ENCODE measurements at places on chromosomes 2 and 18.

DNA sequence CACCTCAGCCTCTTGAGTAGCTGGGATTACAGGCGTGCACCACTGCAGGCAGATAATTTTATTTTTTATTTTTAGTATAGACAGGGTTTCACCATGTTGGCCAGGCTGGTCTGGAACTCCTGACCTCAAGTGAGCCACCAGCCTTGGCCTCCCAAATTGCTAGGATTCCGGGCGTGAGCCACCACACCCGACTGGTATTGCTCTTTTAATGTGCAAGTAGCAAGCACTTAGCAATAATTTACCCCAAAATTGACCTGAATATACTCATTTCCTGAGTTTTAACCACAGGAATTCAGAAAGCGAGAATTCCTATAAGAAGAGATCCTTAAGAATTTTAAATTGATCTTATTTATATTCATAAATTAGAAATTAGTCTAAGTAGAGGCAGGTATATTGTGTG, 169.1 kb downstream of the CDH2 start:
- no peak for DNase-seq

- DNase-seq = no peak
Measured at GRCh38 chr2:186612555-186613440, 22.9 kb downstream of the ITGAV start.

DNA sequence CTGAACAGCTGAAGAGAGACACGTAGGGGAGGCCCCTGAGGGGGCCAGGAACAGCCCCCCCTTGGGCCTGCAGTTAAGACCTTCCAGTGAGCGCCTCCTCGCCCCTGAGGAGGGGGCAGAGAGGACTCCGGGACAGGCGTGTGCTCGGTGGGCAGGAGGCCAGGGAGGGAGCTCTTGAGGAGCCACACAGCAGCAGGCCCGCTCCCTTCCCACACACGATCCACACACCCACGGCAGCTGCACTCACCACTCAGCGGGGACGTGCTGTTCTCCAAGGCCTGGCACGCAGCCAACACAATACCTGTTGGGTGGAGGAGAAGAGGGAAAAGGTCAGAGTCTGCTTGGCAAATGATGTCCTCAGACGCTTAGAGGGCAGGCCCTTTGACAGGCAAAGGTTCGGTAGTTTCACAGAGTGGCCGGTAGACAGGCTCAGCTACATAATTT, 39.0 kb downstream of the TGFA start:
- DNase-seq = peak; percentile 89

GRCh38 chr2:173997753-173998152, 32.6 kb upstream of the SP3 start:
- no peak for DNase-seq

- DNase-seq = no peak
Measured at GRCh38 chr2:158750458-158751125, 44.5 kb upstream of the DAPL1 start.

DNA sequence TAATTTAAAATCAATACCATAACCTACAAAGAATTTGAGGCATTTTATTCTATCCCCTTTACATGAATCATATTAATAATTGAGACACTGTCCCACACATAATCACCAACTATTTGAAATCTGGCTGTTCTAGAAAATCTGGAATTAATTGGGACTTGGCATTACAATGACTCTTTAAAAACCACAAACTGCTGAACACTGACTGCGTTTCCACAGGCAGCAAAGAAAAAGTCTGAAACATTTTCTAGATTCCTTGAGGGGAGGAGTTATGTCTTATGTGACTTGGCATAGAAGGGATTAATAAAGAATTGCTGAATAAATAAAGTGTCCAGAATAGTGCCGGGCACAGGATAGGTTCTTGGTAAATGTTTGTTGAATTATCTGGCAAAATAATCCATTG, 61.4 kb downstream of the GPR39 start:
- no peak for DNase-seq
